ENCODE measurements at places on chromosomes 7 and 10.
A peak's percentile ranks its signal among the peaks of the same experiment; 100 is the strongest.

GRCh38 chr7:142323706-142324105 lies 65.8 kb upstream of the PRSS58 start:
- DNase-seq, result peak; percentile 90

GRCh38 chr7:8363407-8364015 lies 69.9 kb upstream of the NXPH1 start:
- DNase-seq, result no peak

DNA sequence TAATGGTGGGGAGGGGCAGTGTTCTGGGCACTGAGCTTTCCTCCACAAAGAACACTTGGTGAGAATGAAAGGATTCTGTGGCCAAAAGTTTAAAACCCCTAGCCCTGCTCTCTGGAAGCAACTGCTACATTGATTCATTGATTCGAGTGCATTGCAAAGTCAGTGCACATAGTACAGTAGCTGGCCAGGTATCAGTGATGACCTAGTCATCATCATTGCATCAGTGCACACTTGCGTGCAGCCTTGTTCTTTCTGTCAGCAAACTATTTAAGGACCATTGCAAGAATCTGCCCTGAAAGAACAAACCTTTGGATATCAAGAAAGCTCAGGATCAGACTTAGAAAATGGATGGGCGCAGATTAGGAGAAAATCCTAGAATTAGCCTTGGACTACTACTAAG lies 47.4 kb downstream of the CUL1 start:
- no peak for DNase-seq

- no peak for DNase-seq
Measured at GRCh38 chr7:151426441-151426903, 13.5 kb downstream of the CRYGN start.

DNA sequence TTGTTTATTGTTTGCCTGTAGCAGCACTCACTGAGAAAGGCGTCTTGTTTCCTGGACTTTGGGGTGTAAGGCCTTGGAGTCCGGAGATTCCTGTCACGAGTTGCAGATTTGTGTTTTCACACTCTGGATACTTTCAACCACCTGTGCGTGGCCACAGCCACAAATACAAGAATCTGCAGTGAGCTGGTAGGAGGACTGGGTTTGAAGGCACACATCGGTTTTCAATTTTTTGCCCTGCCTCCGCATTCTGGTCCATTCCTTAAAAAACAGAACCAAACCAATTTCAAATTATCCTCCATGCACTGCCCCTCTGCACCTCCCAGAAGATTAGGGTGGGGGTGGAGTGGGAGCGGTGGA lies 619 bp downstream of the EXOC4 start:
- DNase-seq, result no peak

GRCh38 chr7:131234719-131235488 lies 92.8 kb upstream of the MKLN1 start:
- DNase-seq, result no peak

- DNase-seq, result no peak
Measured at GRCh38 chr7:38112075-38112474, 66.0 kb upstream of the STARD3NL start.

DNA sequence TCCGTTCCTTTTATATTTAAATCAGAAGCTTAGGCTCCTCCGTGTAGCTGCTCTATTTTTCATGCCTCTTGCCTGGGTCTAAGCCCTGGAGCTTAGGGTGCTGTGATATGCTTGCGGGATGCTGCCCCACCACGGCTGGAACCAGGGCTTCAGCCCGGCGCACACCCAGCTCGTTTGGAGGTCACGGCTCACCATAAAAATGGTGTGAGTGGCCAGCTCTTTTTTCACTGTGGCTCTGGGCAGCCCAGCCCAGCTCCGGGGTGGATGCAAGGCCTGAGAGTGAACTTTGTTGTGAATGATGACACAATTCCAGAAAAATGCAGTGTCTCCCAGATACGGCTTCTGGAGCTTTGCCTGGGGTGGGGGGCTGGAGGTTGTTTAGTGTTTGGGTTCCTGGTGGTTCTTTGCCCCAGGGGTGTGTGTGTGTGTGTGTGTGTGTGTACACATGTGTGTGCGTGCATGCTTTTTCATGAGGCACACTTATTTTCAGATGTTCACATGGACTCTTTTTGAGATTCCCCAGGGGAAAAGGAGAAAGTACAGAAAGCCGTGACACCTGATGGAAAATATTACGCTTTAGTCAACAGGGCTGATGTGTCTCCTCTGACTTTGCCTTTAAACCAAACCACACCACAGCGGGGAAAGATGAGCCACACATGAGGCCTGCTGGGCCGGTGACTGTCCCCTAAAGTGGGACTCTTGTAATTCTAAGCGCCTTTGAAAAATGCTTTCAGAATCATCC lies 46.2 kb downstream of the GRK5 start:
- peak; percentile 91 for DNase-seq

- DNase-seq, result no peak
Measured at GRCh38 chr10:29811751-29812427, 177.1 kb upstream of the SVIL start.

Measured in mesendoderm (in vitro differentiated cells).